ENCODE measurements at places on chromosomes 16 and 17.

- no peak for DNase-seq
These were observed 2.3 kb downstream of the TPSD1 start for GRCh38 chr16:1258225-1258600.

GRCh38 chr16:49857423-49858181, 1.7 kb upstream of the ZNF423 start:
- peak; percentile 74 for DNase-seq

GRCh38 chr17:77042476-77043231, 98.1 kb upstream of the SEC14L1 start:
- no peak for DNase-seq

DNA sequence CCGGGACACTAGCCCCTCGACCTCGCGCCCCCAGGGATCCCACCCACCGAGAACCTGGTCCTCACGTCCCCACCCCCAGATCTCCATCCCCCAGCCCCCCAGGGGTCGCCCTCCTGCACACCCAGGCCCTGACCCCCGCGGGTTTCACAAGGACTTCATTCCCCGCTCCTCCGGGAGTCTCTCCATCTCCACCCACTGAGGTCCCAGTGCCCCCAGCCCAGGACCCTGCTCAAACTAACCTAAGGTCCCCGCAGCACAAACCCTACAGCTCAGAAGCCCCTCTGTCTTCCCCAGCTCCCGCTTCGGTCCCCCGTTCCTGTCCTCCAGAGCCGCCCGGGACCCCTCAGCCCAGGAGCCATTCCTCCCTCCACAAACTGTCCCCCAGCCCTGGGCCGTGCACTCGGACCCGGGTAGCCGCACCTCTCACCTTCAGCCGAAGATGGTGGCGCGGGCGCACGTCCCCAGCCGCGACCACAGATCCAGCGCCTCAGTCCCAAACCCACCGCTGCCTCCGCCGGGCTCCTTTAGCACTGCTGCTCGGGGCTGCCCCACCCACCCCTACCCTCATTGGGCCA, at the start of gene MYH10:
TSS of gene MYH10 (minus strand) at position 499 of the 575 bp plus-strand sequence. CDS start 7,479 bp downstream, outside the sequence.
- DNase-seq: peak; percentile 44

DNA sequence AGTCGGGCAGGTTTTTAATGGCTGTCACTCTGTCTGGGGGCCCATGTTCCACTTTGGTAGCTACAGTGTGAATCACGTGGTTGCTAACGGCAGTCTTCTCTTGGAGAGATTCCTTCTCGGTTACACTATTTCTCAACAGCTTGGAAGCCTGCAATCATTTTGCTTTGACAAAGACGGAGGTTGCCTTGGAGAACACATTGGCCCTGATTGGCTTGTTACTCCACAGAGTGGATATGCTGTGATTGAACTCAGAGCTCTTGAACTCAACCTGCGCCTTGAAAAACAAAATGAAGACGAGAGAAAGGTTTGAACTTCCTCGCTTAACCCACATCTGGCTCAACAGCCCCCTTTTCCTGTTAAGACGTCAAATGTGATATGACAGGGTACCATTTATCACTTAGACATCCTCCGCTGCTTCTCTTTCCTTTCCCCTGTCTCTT, 218.9 kb downstream of the MAF start:
- no peak for DNase-seq

DNA sequence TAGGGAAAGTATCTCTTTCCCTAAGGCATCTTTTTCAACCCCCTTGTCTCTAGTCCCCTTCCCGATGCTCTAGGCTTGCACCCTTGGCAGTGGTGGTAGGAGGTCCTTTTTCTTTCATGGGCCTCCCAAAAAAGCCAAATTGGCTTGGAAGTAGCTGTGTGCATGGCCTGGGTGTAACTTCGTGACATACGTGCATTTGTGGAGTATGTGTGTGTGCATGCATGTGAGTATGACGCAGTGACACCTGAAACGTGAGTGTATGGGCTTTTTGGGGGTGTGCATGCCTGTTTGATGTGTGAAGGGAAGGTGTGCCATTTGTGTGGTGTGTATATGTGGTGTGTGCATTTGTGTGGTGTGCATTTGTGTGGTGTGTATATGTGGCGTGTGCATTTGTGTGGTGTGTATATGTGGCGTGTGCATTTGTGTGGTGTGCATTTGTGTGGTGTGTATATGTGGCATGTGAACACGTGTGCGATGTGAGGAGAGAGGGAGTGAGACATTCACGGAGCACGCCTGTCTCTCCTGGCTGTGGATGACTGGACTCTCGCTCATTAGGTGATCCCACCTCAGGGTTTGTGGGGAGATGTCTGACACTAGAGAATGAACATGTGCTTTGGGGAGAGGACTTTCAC, 15.7 kb downstream of the IGFBP4 start:
- no peak for DNase-seq

DNA sequence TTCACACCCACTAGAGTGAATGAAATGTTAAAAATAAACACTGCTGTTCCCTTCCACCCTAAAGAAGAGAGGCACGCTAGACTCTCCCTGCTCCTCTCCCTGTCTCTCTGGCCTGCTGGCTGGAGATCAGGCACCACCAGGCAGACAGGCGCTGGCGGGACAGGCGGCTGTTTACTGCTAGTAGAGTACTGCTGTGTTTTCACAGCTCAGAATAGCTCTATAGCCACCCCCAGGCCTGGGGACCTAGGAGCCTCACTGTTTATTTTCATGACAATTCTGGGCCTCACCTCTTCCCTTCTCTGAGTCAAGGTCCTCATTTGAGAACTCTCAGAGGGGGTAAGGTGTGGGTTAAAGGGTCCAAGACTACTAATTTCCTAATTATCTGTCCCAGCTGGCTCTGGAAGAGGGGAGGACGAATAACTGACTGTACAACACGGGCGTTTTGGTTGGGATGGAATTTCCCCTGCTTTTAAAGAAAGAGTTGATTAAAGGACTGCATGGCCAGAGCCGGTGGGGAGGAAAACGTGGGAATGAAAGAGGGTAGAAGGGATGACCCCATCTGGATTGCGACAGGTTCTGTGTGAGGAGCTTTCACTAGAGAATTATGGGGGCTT, 9.0 kb upstream of the G6PC1 start:
- DNase-seq: peak; percentile 48

DNA sequence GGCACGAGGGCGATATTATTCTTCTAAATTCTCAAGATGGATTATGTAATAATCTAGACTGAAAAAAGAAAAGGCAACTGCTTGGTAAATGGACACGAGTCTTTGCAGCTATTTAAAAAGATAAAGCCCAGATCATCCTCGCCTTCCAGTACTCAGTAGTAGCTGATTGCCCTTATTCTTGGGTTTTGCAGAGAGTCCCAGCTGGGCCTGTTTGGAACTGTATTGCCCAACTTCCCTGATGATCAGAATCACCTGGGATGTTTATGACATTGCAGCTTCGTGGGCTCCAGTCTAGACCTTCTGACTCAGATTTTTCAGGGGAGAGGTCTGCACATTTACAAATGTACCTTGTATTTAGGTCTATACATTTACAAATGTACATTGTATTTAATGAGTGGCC, 213.5 kb downstream of the RAB11FIP4 start:
- no peak for DNase-seq

- DNase-seq: no peak
These were observed 18.9 kb downstream of the RARA start for GRCh38 chr17:40327735-40328385.

DNA sequence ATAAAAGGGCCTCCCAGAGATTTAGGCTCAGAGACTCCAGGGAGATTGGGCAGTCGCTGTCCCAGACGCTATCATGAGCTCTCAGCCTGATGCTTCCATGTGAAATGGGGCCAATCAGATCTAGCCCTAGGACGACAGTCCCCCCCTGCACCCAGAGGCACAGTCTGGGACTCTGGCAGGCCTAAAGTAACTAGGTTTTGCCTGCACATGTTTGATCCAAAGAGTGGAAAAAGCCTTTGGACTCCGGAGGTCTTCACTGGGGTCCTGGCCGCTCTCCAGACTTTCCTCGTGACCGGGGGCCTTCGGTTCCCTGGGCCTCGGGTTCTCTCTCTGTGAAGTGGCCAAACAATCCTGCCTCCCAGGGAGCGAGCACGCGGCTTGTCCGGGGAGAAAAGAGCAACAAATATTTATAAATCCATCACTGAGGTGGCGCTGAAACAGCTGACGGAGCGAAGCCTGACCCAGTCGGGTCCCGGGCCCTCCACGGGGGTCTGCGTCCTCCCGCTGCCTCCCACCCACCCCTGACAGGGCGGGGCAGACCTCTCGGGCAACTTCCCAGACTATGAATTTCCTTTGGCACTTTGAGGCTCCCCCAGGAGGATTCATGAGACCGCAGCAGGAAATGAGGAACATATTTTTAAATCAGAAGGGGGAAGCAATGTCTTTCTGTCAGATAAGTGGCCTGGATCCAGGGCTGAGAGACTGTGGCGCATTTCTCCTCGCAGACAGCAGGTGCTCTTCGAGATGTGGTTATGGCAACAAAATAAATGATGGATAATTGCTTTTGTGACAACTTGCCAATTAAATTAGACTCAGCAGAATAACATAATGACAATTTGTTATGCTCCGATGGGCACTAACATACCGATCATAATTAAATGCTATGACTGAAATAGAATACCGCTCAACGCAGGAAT, 38.9 kb downstream of the MRPS23 start:
- DNase-seq: no peak

- no peak for DNase-seq
These were observed 9.7 kb upstream of the SSTR5 start for GRCh38 chr16:1062895-1063294.

GRCh38 chr16:68429076-68429854, 19.0 kb downstream of the SMPD3 start:
- DNase-seq: no peak

- DNase-seq: no peak
These were observed 66.7 kb upstream of the TANC2 start for GRCh38 chr17:62899361-62899760.

GRCh38 chr17:72702136-72702735, 390.3 kb downstream of the SLC39A11 start:
- no peak for DNase-seq

GRCh38 chr16:57972306-57972705, 1.4 kb upstream of the CNGB1 start:
- DNase-seq: no peak

DNA sequence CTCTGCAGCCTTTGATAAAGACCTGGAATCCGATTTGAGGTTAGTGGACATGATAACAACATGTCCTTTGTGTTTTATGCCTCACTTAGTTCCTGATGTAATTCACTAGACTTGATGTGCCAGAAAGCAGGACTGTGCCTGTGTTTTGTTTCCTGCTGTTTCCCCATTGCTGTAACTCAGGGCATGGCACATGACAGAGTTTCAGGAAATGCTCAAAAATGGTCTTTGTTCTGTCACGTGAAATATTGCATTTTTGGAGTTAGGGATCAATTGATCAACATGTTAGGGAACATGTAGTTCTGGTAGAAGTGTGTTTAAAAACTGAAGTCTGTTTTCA, 32.8 kb downstream of the DHX38 start:
- DNase-seq: no peak

- DNase-seq: no peak
These were observed 88.2 kb downstream of the SPECC1 start for GRCh38 chr17:20097330-20097729.

DNA sequence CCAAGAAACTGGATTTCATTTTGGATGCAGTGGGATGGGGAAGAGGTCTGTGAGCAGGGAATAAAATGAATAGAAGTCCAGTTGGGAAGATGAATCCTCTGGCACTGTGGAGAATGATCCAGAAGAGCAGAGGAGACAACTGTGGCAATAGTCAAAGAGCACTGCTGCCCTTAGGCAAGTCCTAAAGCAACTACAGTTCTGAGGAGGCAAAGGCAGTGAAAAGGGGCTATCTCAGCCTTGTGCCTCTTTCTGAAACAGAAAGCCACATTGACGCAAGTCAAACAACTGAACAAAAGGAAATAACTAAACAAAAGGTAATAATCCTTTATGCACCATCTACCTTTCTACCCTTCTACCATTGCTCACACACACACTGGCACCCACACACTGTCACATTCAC, 238.0 kb upstream of the AXIN2 start:
- no peak for DNase-seq

GRCh38 chr16:7871371-7871770, 538.7 kb downstream of the RBFOX1 start:
- no peak for DNase-seq

DNA sequence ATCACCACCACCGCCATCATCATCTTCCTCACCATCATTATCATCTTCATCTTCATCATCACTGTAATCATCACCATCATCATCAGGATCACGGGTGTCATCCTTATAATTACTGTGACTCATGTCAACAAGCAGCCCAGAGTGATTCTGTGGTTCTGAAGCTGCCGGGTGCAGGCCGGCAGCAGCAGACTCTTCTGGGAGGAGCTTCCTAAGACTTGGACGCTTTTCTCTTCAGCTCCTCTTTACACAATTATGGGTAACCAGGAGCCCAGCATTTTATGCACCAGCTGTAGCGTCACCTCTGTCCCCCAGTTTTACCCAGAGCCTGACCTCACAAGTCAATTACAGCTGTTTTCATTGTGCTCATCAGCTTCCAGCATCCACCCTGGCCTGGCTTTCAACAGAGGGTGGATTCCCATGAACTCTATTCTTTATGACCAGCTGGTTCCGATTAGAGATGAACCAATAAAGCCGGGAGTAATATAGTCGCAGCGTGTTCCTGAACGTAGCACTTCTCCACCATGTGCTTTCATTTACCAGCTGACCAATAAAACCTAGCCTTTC, 275.8 kb downstream of the FOXL1 start:
- DNase-seq: no peak

DNA sequence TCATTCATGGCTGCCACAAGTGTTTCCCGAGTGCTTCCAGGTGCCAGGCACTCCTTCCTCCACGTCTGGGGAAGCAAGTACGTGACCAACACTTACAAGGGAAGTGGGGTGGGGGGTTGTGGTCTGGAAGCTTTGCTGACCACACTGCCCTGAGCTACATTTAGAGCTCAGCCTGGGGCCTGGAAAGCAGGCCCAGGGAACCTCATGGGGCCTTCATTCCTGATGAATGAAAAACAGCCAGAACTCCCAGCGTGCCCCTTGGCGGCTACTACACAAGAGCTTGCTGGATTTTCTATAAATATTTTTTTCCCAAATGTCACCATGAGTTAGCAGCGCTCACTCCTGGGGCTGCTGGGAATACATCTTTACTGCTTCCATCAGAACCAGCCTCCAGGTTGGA, 73.3 kb downstream of the ABCC12 start:
- no peak for DNase-seq

GRCh38 chr16:4847774-4848587, 700 bp downstream of the UBN1 start:
- peak; percentile 57 for DNase-seq

- DNase-seq: no peak
These were observed 530.4 kb downstream of the XYLT1 start for GRCh38 chr16:16940351-16940750.

DNA sequence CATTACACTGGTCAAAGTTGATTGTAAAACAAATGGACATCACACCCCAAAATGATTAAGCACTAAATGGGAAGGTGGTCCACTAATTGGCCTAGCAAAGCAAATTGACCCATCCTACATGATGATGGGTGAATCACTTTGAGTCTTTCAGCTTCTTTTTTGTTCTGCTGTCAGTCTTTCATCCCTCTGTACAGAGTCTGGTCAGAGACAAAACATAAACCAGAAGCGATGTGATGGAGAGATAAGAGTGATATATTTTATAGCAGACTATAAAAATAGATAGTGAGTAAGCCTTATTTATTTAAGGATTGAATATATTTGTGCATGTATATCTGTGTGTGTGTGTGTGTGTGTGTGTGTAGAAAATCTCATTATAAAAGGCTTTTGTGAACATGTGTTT, 618.4 kb upstream of the SOX9 start:
- DNase-seq: no peak
